ENCODE measurements at places on chromosomes 1 and 21. TPM values are rescaled to one million over a fixed set of nuclear protein-coding genes. Genes with fewer than 3 reads are reported as not detected.

FAM72D gene
- 3.2 TPM for polyA plus RNA-seq

ADAMTSL4 gene
- polyA plus RNA-seq = 2.4 TPM

DYNLT4 gene
- 0.37 TPM for polyA plus RNA-seq

KCNA3 gene
- polyA plus RNA-seq = not detected

GPR25 gene
- polyA plus RNA-seq = not detected

LYPLAL1 gene
- 11.2 TPM for polyA plus RNA-seq

KRTAP19-3 gene
- not detected for polyA plus RNA-seq

RGS8 gene
- polyA plus RNA-seq = not detected

IL24 gene
- polyA plus RNA-seq = not detected

NBPF6 gene
- not detected for polyA plus RNA-seq

OR10Z1 gene
- not detected for polyA plus RNA-seq

NUAK2 gene
- polyA plus RNA-seq = 11.1 TPM

KLHDC9 gene
- 4.7 TPM for polyA plus RNA-seq

GNAT2 gene
- 0.16 TPM for polyA plus RNA-seq

IL12RB2 gene
- polyA plus RNA-seq = not detected

Measured in SK-N-SH (cell line).